Esophagus (tissue), 2 donors: ENCODE measurements at places on chromosomes 11 and 22. TPM values are rescaled to one million over a fixed set of nuclear protein-coding genes. Genes with fewer than 3 reads are reported as not detected.

Gene LIN7C
- 7.6 TPM for polyA plus RNA-seq

Gene SHANK2
- 0.84 TPM for polyA plus RNA-seq

Gene HBE1
- not detected for polyA plus RNA-seq

Gene HSCB
- polyA plus RNA-seq, result 10.4 TPM
